T-helper 9 cell (primary cell): ENCODE measurements at places on chromosomes 2 and 18.

DNA sequence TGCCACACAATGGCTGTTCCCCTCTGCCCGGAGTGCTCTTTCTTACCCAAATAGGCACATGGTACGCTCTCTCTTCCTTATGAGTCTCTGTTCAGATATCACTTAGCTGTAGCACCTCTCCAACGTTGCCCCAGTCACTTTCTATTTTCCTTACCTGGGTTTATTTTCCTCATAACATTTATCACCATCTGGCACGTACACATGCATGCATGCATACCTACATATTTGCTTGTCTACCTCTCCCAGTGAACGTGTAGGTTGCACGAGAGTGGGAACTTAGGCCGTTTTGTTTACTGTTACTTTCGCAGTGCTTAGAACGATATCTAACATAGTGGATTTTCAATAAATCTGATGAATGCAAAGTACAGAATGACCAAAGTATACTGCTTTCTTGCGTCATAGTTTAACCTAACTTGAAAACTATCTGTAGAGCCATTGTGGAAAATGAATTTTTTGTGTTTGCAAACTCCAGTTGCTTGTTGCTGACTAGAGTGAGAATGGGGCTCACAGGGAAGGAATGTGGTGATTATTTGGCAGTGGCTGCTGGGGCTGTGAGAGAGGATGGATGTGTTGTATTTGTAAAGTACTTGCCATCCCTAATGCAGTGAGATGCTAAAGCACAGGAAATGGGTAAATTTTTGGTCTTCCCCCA is 47.1 kb downstream of the ACSL3 start:
- no peak for DNase-seq

GRCh38 chr18:13226533-13227144 is 8.1 kb downstream of the LDLRAD4 start:
- no peak for DNase-seq

- no peak for DNase-seq
Observed at GRCh38 chr2:191878548-191879279, 31.8 kb upstream of the CAVIN2 start.

GRCh38 chr2:234003972-234004617 is 46.4 kb upstream of the SPP2 start:
- no peak for DNase-seq

GRCh38 chr2:22817197-22817596 is 567.8 kb upstream of the KLHL29 start:
- DNase-seq = no peak
